Spinal cord (tissue), 10 donors: ENCODE measurements at places on chromosomes 4 and X.

- DNase-seq: no peak
Observed at GRCh38 chr4:133472244-133472643, 323.1 kb downstream of the PCDH10 start.

- no peak for DNase-seq
Observed at GRCh38 chr4:52126966-52127365, 75.9 kb downstream of the SPATA18 start.

- DNase-seq: no peak
Observed at GRCh38 chrX:154294791-154295574, at the start of gene TEX28. Gene TEX28, minus strand, starts transcription at chrX:154295124. Its CDS starts 3,007 bp downstream, at chrX:154292117.

GRCh38 chrX:15497865-15498264, 2.7 kb upstream of the BMX start:
- no peak for DNase-seq

GRCh38 chr4:8665406-8666360, 73.1 kb downstream of the CPZ start:
- DNase-seq: no peak

- DNase-seq: no peak
Observed at GRCh38 chr4:138399081-138399480, 156.9 kb upstream of the SLC7A11 start.

- DNase-seq: no peak
Observed at GRCh38 chr4:125397226-125397625, 82.5 kb downstream of the FAT4 start.

DNA sequence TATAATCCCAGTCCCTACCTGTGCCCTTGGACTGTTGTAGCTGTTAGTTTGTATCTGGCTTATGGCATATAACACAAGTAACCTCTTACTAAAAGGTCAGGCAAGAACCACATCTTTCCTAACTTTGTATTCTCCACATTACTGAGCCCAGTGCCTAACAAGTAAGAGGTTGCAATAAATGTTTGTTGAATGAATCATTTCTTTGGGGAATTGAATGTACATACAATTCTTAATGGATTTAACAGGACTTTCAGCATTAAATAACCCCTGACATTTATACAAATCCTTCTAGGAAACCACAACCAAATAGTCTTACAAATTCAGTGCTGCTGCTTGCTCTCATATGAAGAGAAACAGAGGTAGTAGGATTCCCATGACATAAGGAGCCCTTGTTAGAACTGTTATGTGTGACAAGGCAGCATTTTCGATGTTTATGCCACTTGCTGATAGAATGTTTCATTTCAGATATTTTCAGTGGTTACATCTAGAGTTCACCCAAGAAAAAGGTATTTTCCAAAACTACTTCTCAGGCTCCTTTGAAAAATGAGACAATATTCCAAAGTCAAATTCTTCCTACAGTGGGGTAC, 62.0 kb downstream of the MBNL3 start:
- no peak for DNase-seq

DNA sequence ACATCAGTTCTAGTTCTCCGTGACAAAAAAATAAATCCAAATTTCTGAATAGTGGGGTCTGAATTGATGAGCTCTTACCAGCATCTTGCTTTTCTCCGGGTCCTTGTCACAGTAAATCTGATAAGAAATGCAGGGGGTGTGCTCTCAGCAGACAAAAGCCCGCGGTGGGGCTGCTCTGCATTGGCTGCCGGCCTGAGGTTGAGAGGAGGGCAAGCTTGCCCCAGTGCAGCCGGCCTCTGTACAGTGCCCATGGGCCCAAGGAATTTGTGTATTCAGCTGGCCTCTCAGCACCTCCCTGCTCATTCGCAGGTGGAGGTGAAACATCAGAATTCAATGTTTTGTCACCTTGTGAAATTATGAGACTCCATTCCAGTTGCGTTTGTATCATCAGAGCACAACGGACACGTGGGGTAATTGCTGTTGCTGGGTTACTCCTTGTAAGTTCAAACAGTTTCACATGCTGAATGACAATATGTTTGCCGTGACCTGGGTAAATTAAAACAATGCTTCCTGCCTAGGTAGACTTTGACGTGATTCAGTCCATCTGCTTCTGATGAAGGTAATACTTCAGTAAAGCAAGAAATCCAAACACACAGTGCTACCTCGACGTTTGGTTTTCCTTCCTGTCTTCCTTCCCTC, 596.4 kb downstream of the MID1IP1 start:
- DNase-seq: peak; percentile 17

DNA sequence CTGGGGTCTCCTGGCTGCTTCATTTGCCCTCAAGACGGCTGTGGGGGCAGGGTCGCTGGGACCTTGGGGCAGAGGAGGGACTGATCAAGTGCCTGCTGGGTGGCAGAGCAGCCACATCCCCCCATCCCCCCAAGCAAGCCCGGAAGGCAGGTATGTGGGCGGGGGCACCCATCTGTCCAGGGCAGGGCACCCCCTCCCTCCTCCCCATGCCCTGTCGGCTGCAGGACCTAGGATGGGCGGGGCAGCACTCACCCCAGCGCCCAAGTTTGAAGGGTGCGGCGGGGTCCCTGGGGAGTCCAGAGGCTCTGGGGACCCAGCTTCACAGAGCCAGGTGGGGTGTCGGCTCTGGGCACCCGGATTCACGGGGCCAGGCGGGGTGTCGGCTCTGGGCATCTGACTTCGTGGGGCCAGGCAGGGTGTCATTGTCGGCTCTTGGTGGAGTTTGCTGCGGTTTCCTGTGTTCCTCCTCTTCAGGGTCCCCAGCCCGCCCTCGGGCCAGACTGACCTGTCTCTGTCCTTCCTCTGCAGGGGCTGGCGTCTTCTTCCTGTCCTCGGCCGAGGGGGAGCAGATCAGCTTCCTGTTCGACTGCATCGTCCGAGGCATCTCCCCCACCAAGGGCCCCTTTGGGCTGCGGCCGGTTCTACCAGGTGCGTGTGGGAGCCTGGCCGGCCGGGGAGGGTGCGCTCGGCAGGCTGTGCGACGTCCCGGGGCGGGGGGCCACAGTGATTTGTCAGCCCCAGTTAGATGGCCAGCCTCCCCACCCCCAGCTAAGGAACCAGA, 22.1 kb downstream of the DOK7 start:
- DNase-seq: no peak

- no peak for DNase-seq
Observed at GRCh38 chr4:108427946-108428485, 192.4 kb upstream of the RPL34 start.

DNA sequence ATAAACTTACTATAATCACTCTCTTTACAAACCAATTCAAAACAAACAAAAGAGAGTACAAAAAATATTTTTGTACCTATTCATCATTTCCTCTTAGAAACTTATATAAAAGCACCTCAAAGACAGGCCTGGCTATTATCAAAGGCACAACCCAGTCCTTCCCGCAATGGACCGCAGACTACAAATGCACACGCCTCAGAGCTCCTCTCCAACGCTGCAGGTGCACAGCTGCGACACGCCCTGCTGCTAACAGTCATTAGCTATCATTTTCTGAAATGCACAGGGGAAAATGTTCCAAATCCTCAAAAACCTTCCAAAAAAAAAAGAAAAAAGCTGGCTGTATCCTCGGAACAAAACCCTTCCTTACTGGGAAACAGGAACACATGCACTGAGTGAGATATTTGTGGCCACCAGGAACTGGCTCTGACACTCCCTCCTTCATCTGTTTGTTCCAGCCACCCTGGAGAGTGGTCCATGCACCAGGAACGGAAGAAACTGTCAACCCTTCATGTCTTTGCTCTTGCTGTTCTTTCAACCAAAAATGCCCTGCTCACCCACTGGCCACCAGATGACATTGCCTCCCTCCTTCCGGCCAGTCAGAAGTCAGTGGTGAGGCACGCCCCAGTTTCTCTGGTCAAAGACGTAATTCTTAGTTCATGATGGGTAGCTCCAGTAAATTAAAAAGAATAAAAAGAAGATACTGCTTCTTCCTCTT, 16.7 kb downstream of the IRF2 start:
- DNase-seq: no peak

DNA sequence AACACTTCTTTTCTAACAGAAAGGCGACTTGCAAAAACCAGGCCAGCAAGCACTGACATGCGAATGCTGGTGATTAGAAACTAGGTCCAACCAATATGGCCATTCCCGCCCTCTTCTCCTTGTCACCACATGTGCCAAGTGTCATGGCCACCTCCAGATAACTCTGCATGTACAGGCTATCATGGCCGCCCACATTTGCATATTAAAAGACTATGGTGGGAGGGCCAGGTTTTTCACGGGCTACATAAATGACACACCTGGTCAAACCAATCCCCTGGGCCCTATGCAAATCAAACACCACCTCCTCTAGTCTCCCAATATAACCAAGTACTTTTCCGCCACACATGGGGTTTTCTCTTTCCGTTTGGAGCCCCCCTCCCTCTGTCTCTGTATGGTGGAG, 40.1 kb downstream of the NUDT11 start:
- DNase-seq: no peak

GRCh38 chrX:39956803-39957394, 140.9 kb downstream of the BCOR start:
- DNase-seq: no peak

GRCh38 chrX:33218819-33219218, 7.5 kb upstream of the DMD start:
- DNase-seq: no peak

DNA sequence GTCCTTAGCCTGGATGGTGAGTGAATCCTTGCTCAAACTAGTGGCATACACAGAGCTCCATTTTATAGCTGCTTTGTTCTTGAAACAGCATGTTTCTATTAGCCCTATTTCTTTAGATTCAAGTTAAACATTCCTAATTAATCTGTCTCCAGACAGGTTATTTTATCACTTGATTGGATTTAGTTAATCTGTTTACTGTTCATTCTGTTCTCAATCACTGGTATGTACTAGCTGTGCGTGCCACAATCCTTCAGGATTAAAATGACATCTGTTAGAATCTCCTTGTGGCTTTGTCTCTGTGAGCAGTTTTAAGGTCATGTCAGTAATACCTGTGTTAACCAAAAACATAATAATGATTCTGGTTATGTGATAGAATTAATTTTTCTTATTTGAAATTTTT, 36.5 kb downstream of the PTPN13 start:
- DNase-seq: no peak
